ENCODE measurements at places on chromosomes 1 and 21.
A peak's percentile ranks its signal among the peaks of the same experiment; 100 is the strongest.

DNA sequence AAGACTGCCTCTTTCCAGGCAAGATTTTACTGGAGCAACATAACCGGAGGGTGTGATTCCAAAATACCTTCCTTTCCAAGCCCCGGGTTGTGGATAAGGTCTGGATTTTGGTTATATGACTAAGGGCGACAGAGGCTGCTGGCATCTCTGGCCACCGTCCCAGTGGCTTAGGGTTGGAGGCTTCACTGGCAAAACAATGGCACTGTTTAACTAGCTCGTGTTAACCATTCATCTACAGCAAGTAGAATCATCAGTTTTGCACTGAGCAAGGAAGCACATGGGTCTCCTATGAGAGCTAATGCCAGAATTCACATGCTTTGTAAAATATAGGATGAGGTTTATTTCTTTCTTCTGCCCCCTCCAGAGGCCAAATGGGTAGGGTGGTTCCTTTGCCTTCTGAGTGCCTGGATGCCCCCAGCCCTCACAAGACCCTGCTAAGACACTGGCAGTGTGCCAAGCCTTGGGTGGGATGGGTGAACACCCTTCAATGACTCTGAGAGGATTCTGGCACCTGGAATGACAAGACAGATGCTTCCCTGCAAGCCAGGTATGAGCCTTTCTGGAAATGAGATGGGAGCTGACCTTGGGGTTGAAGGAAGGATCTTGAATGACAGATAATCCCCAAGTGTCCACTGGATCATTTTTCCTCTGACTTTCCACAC is 36.8 kb downstream of the DHCR24 start:
- no peak for DNase-seq

DNA sequence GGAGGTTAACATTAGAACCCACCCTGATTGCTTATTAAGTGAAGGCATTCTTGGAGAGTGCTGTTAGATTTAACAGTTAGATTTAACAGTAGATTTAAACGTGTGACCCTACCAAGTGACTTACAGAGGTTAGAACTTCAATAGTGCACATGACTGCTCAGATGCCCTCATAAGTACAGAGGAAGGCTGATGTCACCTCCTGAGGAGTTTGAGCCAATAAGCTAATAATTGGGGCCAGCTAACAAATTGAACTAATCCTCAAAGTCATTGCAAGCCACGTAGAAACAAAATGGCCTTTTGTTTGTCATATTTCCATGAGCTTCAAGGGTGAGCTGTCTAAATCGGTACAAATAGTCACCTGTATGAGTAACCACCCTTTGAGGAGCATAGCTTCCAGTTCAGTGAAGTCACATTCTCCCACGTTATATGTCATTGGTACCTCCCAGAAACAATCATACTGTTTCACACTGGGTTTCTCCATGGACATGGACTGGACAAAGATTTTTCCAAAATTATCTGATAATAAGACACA is 11.7 kb downstream of the AVPR1B start:
- DNase-seq, result no peak

GRCh38 chr1:182281541-182281940 is 110.0 kb downstream of the GLUL start:
- no peak for DNase-seq

- DNase-seq, result peak; percentile 80
Observed at GRCh38 chr1:15272009-15272781, 25.2 kb downstream of the FHAD1 start.

DNA sequence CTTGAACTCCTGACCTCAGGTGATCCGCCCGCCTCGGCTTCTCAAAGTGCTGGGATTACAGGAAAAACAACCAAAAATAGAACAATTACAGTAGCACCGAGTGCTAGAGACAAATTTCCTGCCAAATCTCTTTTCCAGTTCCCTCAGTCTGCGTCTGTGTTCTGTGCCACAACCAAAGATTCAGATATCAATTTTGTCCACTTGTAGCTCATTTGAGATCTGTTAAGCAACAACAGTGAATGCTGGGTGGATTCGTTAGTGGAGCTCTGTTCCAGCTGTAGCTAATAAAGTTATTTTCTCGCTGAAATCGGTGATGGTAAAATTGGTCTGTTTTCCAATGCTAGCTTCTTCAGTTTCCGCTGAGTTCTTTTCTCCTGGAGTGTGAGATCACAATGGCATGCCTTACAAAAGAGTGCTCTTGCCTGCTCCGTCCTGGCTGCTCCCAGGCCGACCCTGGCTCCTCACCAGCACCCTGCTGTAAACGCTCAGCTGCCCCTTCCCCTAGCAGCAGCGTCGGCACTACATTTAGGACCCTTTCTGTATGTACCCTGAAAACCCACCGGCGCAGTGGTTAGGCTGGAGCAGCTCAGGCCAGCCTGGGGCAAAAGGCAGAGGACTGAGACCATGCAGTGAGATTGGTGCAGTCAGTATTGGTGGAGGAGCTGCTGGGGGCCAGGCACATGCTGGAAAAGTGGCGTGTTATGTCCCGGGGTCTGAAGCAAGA is 395.4 kb downstream of the KIF26B start:
- DNase-seq, result no peak

GRCh38 chr21:43609501-43610340 is 49.6 kb downstream of the HSF2BP start:
- no peak for DNase-seq
